ENCODE measurements at places on chromosomes 11 and 22. TPM values are rescaled to one million over a fixed set of nuclear protein-coding genes. Genes with fewer than 3 reads are reported as not detected.

The HSCB gene
- 22.5 TPM for total RNA-seq

The MS4A4E gene
- not detected for total RNA-seq

The DNAJC4 gene
- total RNA-seq: 20.2 TPM

The GRIK4 gene
- total RNA-seq: not detected

GRCh38 chr11:120527111-120527761 lies 15.7 kb downstream of the GRIK4 start:
- H3K4me3 ChIP-seq: no peak overlapping the region
- H3K27ac ChIP-seq: no peak overlapping the region
- H3K36me3 ChIP-seq: no peaks in the 10 kb centered on the region
- H3K4me1 ChIP-seq: no peaks in the 10 kb centered on the region
- no peak for DNase-seq

DNA sequence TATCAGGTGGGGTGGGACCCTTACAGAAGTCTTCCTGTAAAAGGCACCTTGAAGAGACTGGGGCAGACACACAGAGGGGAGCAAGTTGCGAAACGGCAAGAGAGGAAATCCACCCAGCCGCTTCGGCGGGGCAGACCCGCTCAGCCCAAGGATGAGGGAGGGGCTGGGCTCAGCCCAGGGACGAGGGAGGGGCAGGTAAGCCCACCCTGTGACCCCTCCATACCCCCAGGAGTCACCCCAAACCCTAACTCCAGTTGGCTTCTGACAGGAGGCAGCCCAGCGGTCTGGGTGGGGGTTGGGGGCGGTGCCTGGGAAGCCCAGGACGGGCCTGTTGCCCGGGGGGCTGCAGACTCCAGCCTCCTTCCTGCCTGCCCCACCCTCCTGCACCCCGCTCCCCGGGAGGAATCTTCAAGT lies 965 bp downstream of the OSBPL5 start:
- H3K27me3 ChIP-seq: no peaks in the 10 kb centered on the region
- H3K36me3 ChIP-seq: no peaks in the 10 kb centered on the region
- no peak for DNase-seq
- H3K4me3 ChIP-seq: peak overlapping the region; percentile 59
- peak overlapping the region; percentile 53 for H3K27ac ChIP-seq

DNA sequence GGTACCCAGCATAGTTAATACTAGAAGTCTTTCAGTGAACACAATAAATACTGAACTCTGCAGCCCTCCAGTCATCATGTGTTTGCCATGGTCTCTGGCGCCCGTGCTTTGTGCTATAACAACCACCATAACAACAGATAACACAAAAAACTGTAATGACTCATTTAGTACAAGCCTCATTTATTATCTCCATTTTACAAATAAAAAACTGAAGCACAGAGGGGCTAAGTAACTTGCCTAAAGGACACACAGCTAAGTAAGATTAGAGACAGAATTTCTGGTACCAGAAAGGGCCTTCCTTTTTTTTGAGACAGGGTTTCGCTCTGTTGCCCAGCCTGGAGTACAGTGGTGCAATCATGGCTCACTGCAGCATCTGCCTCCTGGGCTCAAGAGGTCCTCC lies 19.5 kb downstream of the RBFOX2 start:
- DNase-seq: no peak

- H3K4me3 ChIP-seq: no peak overlapping the region
- no peaks in the 10 kb centered on the region for H3K36me3 ChIP-seq
- no peak for DNase-seq
- no peak overlapping the region for H3K27ac ChIP-seq
Observed at GRCh38 chr22:28841111-28841510, 40.7 kb upstream of the XBP1 start.

- H3K4me1 ChIP-seq: peaks cover 22% of the 10 kb centered on the region
- no peak overlapping the region for H3K27ac ChIP-seq
- H3K36me3 ChIP-seq: peaks cover 14% of the 10 kb centered on the region
- H3K27me3 ChIP-seq: no peaks in the 10 kb centered on the region
- no peak overlapping the region for H3K4me3 ChIP-seq
Observed at GRCh38 chr11:64874308-64875240, 3.8 kb downstream of the EHD1 start.

DNA sequence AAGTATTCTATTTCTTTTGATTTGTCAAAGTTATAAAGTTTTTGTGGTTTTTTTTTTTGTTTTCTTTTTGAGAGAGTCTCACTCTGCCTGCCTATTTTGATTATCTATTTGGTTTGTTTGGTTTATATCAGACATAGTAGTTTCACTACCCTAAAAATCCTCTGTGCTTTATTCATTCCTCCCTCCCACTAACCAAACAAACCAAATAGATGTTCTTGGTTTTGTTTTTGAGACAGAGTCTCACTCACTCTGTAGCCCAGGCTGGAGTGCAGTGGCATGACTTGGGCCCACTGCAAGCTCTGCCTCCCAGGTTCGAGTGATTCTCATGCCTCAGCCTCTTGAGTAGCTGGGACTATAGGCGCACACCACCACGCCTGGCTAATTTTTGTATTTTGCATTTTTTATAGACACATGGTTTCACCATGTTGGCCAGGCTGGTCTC lies 67.9 kb downstream of the ENTHD1 start:
- DNase-seq: no peak
- H3K4me1 ChIP-seq: no peaks in the 10 kb centered on the region
- peaks cover 31% of the 10 kb centered on the region for H3K27me3 ChIP-seq

DNA sequence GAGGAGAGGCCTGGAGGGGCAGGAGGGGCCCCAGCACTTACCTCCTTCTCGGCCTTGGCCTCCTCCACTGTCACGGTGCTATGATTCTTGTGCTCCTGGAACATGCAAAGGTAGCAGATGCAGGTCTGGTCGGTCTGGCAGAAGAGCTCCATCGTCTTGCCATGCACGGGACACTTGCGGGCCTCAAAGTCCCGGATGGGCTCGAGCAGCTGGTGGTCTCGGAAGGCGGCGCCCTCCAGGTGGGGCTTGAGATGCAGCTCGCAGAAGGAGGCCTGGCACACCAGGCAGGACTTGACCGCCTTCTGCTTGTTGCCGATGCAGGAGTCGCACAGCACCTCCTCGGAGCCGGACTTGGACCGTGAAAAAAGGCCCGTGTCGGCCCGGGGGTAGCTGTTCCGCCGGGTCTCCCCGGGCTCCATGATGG lies 714 bp downstream of the TRIM29 start:
- no peak overlapping the region for H3K27ac ChIP-seq
- no peak for DNase-seq
- H3K27me3 ChIP-seq: peaks cover 3% of the 10 kb centered on the region
- H3K4me3 ChIP-seq: no peak overlapping the region
- H3K36me3 ChIP-seq: no peaks in the 10 kb centered on the region

GRCh38 chr11:10728154-10728553 lies 22.9 kb upstream of the CTR9 start:
- H3K4me3 ChIP-seq: no peak overlapping the region
- peak overlapping the region; percentile 60 for H3K27ac ChIP-seq
- no peaks in the 10 kb centered on the region for H3K36me3 ChIP-seq
- H3K27me3 ChIP-seq: no peaks in the 10 kb centered on the region
- DNase-seq: no peak
- peaks cover 30% of the 10 kb centered on the region for H3K4me1 ChIP-seq

- no peak for DNase-seq
- no peaks in the 10 kb centered on the region for H3K4me1 ChIP-seq
- H3K27me3 ChIP-seq: no peaks in the 10 kb centered on the region
- no peak overlapping the region for H3K4me3 ChIP-seq
- no peaks in the 10 kb centered on the region for H3K36me3 ChIP-seq
- no peak overlapping the region for H3K27ac ChIP-seq
Observed at GRCh38 chr11:84564867-84565184, 1062.3 kb downstream of the DLG2 start.
